ENCODE measurements at places on chromosomes 16 and 17.

DNA sequence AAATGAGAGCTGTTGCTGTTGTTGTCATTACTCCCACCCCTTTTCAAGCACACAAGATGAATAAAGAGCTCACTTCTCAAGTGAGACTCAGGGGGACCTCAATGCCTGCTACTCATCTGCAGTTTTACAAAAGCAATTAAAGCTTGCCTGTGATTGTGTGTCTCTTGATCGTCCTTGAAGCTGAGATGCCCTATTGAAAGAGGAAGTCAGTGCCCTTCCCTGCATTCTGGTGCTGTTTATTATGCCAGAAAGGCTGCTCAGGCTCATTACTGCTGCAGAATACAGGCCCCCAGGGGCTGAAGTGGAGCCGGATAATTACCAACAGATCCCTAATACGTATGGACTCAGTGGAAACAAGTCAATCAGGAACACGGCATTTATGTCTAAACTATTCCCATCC, 147.2 kb downstream of the HS3ST2 start:
- peaks cover 26% of the 10 kb centered on the region for H3K27me3 ChIP-seq
- H3K4me1 ChIP-seq = no peaks in the 10 kb centered on the region
- no peak for DNase-seq
- no peak overlapping the region for H3K4me3 ChIP-seq
- H3K27ac ChIP-seq = no peak overlapping the region
- no peaks in the 10 kb centered on the region for H3K36me3 ChIP-seq

DNA sequence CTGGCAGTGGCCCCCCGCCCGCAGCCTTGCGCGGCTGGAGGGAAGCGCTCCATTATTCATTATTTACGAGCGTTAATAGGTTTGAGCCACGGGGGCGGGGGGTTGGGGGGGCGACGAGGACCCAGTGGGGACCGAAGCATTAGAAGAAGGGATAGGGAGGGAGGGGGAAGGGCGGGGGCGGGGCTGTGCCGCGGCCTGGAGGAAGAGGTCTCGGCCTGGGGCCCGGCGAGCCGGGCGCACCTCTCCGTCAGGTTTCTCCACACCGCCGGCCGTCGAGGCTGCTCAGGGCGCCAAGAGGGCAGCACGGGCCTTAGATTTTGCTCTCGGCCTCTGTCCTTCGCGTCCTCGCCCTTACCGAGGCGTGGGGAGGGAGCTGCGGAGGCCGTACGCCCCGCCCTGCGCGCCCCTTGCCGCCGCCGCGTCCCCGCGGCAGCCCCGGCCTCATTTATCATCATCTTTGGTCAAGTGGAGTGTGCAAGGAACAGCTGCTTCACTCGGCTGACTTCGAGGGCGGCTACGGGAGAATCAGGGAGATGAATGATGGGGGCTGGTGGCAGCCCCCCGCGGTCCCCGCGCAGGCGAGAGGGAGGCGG, 54.2 kb downstream of the SREBF1 start:
- H3K4me3 ChIP-seq = peak overlapping the region; percentile 70
- H3K4me1 ChIP-seq = peaks cover 63% of the 10 kb centered on the region
- no peaks in the 10 kb centered on the region for H3K36me3 ChIP-seq

DNA sequence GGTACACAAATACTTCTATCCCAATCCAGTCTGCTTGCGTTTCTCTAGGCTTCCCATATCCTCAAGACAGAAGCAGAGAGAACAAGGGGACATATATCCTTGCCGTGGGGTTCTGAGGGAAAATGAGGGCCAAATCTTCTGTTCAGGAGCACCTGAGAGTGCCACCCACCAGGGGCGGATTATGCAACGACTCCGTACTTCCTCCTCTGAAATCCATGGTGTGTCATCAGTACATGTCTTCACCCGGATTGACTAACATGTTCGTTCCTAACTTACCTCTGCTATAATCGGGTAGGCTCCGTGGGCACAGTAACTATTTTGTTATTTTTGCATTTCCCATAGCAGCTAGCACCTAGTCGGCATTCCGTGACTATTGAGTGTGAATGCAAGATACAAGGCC, 7.8 kb upstream of the ZNF200 start:
- H3K4me3 ChIP-seq = no peak overlapping the region
- H3K27ac ChIP-seq = no peak overlapping the region
- H3K36me3 ChIP-seq = no peaks in the 10 kb centered on the region
- peaks cover 8% of the 10 kb centered on the region for H3K27me3 ChIP-seq
- no peaks in the 10 kb centered on the region for H3K4me1 ChIP-seq
- DNase-seq = no peak

DNA sequence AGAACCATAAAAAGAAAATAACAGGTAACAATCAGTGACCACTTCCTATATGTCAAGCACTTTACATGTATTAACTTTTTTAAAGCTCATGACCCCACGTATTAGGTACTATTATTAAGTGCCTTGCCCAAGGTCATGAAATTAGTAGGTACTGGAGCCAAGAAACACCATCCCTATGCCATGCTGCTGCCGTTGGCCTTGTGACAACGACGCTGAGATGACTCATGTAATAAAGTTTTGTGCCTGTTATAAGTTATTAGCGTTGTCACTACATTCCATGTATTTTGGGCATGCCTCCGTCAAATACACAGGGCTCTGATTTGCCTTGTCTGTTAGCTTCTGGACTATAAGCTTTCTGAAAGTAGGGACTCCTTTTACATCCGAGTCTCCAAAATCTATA, 1.4 kb downstream of the BBS2 start:
- H3K27ac ChIP-seq = peak overlapping the region; percentile 71
- H3K4me3 ChIP-seq = peak overlapping the region; percentile 79
- no peaks in the 10 kb centered on the region for H3K27me3 ChIP-seq
- peaks cover 20% of the 10 kb centered on the region for H3K4me1 ChIP-seq

DNA sequence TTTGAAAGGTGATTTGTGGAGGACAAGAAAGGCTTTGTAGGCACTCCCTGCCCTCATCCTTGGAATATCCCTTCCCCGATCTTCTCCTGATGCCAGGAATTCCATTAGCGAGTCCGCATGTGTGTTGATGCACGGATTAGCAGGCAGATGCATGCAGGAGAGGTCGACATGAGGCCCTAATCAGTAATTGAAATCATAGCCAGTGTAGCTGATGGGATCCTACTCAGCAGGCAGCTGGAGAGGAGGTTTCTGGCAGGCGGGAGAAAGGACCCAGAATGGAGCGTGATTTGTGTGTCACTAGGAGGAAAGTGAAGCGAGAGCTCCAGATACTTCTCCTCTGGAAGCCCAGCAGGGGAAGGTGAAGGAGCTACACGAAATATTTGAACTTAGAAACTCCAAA, 196.3 kb upstream of the CDH11 start:
- peaks cover 10% of the 10 kb centered on the region for H3K4me1 ChIP-seq
- no peaks in the 10 kb centered on the region for H3K27me3 ChIP-seq
- H3K36me3 ChIP-seq = no peaks in the 10 kb centered on the region

- DNase-seq = peak; percentile 74
- H3K4me3 ChIP-seq = peak within 1 kb of the TSS; percentile 90
- H3K27me3 ChIP-seq = no peaks in the 10 kb centered on the region
- H3K36me3 ChIP-seq = peaks cover 10% of the 10 kb centered on the region
Measured at GRCh38 chr16:21158208-21159110, at the start of gene LDAF1. Gene LDAF1, plus strand, starts transcription at chr16:21158674. Its CDS starts 2,509 bp downstream, at chr16:21161183.

DNA sequence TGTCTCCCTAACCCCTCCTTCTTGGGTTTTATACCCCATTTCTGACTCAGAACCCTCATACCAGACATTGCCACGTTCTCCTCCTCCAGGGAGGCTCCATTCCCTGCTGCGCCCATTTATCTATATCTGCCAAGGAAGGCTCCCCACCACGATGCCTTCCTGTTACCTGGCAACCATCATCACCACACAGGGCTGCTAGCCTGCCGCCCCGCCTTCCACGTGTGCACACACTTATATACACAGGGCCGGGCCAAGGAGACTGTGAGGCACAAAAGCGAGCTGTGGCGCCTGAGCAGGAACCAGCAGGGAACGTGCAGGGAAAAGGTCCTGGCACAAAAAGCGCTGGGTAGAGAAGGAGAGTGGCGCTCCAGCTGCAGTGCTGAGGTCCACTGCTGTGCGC, 261.8 kb downstream of the CBLN1 start:
- H3K27me3 ChIP-seq = peaks cover 39% of the 10 kb centered on the region
- no peaks in the 10 kb centered on the region for H3K36me3 ChIP-seq
- no peak for DNase-seq
- peaks cover 12% of the 10 kb centered on the region for H3K4me1 ChIP-seq
- no peak overlapping the region for H3K27ac ChIP-seq

GRCh38 chr16:3408561-3409197, 7.7 kb downstream of the ZNF174 start:
- H3K4me3 ChIP-seq = no peak overlapping the region
- peaks cover 76% of the 10 kb centered on the region for H3K36me3 ChIP-seq
- no peaks in the 10 kb centered on the region for H3K27me3 ChIP-seq
- no peak for DNase-seq

GRCh38 chr16:85635545-85636140, 22.5 kb downstream of the GSE1 start:
- no peak overlapping the region for H3K27ac ChIP-seq
- H3K4me3 ChIP-seq = no peak overlapping the region
- H3K27me3 ChIP-seq = no peaks in the 10 kb centered on the region
- no peaks in the 10 kb centered on the region for H3K36me3 ChIP-seq
- peaks cover 2% of the 10 kb centered on the region for H3K4me1 ChIP-seq

DNA sequence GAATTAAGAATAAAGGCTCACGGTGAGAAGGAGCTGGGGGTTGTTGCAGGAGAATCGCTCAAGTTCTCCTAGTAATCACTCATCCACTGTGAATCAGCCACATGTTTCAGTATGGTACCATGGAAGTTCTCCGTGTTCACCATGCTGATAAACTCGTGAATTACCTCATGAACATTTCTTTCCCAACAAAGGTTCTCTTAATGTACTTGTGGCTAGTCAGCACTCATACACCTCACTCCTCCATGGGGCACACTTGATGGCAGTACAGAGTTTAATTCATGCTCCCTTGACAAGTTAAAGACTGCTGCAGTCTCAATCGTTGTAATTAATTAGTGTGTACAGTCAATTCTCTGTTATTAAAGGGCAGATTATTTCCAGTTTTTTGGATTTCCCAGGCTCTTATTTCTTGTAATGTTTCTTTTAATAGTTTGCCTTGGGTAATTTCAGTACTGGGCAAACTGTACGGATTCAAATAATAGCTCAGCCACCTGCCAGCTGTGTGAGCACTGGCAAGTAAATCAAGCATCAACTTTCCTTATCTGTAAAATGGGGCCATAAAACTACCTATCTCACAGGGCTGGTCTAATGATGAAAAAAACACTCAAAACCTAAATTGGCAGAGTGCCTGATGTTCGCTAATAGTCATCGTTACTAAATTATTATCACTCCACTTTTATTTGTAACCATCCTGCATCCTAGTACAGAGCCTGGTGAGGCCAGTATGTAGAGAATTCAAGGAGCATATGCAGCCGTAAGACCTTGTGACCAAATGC, 6.1 kb downstream of the GOT2 start:
- H3K36me3 ChIP-seq = peaks cover 3% of the 10 kb centered on the region
- peaks cover 10% of the 10 kb centered on the region for H3K4me1 ChIP-seq
- no peak overlapping the region for H3K4me3 ChIP-seq
- no peak for DNase-seq
- no peaks in the 10 kb centered on the region for H3K27me3 ChIP-seq

DNA sequence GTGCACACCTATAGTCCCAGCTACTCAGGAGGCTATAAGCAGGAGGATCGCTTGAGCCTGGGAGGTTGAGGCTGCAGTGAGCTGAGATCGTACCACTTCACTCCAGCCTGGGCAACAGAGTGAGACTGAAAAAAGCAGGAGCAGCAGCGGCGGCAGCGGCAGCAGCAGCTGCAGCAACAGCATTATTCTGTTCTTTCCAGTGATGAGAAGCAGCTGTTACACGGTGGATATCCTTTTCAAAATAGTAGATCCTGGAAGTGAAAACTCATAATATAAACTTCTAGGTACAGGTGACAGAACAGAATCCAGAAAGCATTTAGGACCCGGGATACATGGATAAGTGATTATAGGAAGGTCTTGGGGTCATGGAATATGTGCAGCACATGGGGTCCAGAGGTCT, 17.8 kb upstream of the HNF1B start:
- peaks cover 61% of the 10 kb centered on the region for H3K27me3 ChIP-seq
- H3K36me3 ChIP-seq = no peaks in the 10 kb centered on the region
- H3K4me3 ChIP-seq = no peak overlapping the region
- no peak overlapping the region for H3K27ac ChIP-seq

DNA sequence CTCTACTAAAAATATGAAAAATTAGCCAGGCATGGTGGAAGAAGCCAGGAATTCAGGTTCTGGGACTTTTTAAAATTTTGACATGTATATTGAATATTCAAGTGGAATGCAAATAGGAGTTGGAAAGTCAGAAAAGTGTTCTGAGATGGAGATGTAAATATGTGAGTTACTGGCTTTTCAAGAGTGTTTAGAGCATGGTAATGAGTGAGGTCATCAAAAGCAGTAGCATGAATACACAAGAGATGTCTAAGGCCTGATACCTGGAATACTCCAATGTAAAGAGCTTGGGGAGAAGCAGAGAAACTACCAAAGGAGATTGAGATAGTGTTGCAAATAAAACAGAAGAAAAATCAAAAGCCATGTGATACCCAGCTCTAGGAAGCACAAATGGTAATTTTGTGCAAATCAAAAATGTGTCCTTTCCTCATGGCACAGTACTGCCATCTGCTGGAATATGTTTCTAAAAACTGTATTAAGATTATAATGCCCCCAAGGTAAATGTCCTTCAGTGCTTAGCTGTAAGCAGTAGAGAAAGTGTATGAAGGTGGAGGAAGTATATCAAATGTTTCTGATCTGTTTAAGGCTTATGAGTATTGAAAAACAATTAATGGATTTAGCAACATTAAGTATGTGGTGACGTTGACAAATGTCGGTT, 908.4 kb downstream of the KCNJ18 start:
- no peak for DNase-seq
- no peaks in the 10 kb centered on the region for H3K36me3 ChIP-seq
- no peaks in the 10 kb centered on the region for H3K27me3 ChIP-seq

- no peak for DNase-seq
- H3K27ac ChIP-seq = no peak overlapping the region
- no peak overlapping the region for H3K4me3 ChIP-seq
- peaks cover 47% of the 10 kb centered on the region for H3K36me3 ChIP-seq
Measured at GRCh38 chr17:81577278-81578000, 25.3 kb upstream of the FAAP100 start.

GRCh38 chr17:22703204-22703603, 1010.9 kb downstream of the KCNJ18 start:
- peaks cover 4% of the 10 kb centered on the region for H3K36me3 ChIP-seq
- no peaks in the 10 kb centered on the region for H3K27me3 ChIP-seq
- DNase-seq = no peak
- no peak overlapping the region for H3K27ac ChIP-seq

Data from mesothelial cell of epicardium (in vitro differentiated cells).